NCI-H748 treated with DMSO at 0.1 percent for 48 hours (cell line): ENCODE measurements at places on chromosomes 1 and 21.

DNA sequence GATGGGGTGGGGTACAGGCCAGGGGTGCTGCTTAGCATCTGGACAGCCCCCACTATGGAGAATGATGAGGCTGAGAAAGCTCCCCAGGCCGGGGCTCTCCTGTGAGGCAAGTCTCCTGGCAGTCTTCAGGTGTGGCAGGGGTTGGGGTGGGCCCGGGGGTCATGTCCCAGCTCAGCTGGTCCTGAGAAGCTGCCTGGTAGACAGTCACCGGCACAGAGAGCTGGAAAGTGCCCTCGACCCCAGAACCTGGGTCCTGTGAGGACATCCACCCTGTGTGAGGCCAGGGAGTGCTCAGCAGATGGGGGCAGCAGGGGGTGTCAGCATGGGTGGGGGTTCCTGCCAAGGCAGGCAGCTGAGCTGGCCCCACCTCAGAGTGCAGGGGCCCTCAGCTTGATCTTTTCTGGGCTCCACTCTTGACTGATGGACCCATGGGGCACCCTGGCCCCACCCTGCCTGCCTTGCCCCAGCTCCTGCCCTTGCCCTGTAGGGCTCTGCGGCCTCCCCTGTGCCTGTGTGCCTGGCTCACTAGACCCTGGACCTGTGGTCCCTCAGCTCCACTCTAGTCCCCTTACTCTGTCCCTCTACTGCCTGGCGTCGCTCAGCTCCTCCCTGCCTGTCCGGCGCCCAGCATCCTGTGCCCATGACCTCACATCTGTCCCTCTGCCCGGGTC, 5.8 kb downstream of the IBA57 start:
- no peak for DNase-seq

GRCh38 chr1:157734321-157734720, 33.8 kb upstream of the FCRL3 start:
- DNase-seq: no peak

DNA sequence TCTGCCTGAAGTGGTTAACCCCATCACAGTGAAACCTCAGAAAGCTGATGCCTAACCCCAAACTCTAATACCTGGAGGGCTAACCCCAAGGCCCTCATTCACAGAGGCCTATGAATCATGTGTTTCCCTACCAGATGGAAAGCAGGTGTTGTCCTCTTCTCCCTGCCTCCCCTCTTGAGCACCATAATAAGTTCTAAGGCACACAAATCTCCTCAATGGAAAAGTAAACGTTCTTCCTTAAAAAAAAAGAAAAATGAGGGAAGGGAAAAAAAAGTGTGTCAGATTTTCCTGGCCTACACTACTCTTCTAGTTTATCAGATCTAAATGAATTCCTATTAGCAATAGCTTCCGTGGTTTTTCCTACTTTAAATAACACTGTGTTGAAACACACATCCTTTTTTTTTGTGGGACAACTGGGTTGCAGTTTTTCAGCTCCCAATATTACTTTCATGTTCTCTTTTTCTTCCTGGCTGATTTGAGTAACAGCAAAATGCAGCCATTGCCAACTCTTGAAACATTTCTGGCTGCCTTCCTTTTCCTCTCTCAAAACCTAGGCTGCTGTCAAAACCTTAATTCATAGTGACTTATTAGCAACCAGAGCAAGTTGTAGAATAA, 43.2 kb downstream of the SLC44A3 start:
- DNase-seq: no peak

DNA sequence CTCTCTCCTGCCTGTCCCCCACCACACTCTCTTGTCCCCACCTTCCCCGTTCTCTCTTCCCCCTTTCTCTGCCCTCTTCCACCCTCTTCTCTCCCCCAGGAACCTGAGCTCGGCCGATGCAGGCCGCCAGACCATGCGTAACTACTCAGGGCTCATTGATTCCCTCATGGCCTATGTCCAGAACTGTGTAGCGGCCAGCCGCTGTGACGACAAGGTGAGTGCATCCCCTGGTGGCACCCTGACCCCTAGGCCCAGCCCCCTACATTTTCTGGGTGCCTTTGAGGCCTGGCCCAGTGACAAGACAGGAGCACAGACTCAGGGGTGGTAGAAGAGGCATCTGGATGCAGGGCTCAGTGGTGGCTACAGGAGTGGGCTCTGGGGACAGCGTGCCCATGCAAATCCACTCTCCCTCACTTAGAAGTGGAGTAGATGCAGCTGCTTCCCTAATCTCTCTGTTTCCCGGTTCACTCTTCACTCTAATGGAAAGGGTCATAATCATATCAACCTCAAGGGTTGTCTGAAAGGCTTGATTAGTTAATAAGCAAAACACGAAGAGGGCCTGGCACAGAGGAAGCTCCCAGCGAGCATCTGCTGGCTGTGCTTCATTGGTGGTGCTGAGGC, 37.0 kb downstream of the PKP1 start:
- no peak for DNase-seq

- DNase-seq: no peak
Observed at GRCh38 chr1:243542739-243543415, 287.0 kb downstream of the SDCCAG8 start.

GRCh38 chr1:227809026-227809425, 6.4 kb upstream of the PRSS38 start:
- no peak for DNase-seq

DNA sequence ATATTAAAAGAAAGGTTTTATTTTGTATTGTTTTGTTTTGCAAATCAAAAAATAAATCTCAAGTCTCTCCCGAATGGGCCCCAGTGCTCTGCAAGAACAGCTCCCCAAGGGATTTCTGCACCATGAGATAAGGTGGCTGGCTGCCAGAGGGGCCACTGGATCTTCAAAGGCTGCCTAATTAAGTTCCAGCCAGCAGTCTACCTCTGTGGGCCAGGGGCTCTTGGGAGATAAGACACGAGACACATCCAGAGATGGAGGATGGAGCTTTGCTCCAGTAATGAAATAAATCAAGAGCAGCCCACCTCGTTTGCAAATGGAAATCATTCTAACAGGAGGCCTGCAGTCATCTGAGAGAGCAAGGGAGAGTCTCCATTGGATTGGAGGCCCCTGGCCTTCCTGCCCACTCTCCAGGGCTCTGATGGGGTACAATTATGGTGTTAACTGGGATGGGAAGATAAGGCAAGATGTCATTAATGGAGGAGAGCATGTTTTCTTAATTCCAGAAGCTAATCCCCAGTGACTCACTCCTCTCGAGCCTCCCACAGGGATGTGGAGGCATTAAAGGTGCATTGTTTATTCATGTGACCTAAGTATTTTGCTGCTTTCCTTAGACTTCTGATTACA, 155.2 kb upstream of the KAZN start:
- no peak for DNase-seq

DNA sequence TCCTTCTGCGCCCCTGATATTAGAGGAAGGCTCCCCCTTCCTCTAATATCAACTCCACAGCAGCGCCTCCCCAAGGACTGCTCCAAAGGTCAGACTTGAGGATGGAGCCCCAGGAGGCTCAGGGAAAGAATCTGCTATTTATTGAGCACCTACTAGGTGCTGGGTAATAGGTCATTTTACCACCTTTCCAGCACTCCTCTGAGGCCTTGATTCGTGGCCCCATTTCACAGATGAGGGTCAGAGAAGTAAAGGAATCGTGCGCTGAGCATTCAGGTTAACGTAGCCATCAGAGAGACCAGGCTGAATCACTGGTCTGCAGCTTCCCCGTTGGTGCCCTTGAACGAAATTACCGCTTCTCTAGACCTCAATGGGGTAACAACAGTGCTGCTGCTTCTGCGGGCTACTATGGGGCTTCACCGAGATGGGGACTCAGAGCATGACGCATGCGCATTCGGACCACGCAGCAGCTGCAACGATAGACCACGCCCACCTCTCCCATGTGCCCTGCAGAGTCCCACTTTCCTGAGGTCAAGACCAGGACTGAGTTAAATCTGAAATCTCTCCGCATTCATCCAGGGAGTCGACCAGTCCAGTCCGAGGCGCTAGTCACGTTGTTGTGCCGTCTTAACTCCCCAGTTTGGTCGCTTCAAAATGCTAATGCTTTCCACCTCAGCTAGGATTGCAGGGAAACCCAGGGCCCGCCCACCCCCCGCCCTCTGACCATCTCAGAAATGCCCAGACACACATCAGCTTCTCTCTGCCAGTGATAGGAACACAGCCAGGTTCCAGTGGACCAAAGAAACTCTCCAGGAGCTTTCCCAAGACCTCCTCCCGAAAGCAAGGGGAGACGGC, 12.9 kb downstream of the CAMK2N1 start:
- no peak for DNase-seq

DNA sequence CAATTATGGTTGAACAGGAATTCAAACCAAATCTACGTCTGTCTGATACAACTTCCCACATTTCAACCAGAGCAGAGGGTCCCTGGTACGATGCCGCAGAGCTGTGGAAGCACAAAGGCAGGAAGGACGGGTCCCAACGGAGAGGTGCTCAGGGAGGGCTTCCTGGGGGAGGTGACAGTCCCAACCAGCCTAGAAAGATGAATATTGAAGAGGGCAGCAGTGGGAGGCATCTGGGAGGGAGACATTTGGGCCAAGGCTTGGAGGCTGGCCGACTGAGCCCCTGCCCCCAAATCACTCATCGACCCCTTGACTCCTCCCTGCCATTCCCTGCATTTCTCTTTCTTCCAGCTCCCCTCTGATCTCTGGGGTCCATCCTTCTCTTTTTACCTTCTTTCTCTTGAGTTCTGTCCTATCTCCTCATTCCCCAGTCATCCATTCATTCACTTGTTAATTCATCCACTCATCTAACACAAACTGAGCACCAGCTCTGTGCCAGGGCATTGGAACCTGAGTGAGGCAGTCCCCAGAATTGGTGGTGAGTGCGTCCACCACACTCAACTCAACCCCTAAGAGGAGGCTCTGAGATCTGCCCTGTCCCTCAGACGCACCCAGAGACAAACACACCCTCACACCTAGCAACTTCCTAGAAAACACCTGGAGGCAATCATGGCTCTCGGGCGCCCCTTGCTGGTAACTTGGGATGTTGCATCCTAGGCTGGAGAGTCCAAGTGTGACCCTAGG, 13.2 kb upstream of the CELA3B start:
- DNase-seq: peak; percentile 45

- no peak for DNase-seq
Observed at GRCh38 chr1:106952776-106953175, 103.7 kb upstream of the PRMT6 start.

DNA sequence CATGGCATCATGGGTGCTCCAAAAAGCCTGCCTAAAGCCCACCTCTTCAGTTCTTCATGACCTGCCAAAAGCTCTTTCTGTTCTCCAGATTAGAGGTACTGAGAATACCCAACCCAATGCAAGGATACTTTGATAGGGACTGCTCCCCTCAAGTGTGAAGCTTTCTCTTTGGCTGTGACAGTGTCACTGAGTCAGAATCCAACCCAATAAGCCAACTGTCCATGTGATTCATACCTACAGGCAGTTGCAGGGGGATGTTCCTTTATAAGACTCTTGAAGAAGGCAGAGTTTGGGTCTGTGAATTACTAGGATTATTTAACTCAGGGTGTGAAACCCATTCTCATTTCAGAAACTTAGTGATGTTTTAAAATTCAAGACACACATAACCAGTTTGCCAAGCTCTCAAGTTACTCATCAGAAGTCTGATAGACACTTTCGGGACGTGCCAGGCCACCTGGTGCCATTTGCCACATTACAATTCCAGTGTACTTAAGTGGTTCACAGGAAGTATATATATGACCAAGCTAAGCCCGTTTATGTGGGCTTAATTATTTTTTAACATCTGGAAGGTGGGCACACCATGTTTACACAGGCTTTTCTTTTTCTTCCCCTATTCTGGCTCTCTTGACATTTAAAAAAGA, 265.8 kb downstream of the NFIA start:
- no peak for DNase-seq

DNA sequence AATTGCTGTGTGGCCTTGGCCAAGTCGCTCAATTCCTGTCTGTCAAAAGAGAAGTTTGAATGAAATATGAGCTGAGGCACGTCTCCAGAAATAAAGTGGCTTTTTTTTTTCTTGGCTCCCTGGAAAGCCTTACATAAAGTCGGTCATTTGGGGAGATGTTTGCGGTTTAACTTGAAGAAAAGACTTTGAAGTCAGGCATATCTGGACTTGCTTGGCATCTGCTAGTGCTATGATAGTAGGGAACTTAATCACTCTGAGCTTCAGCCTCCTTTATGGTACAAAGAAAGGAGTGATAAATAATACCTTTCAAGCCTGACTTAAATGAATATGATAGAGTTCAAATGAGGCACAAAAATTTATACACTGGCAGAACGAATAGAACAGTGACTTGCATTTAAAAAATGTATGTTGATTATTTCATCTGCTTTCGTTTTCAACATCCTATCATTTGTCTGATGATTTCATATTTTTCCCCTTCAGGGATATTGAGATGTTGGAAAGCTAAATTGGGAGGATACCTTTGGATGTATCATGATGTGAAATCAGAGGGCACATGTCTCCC, 60.2 kb downstream of the FASLG start:
- DNase-seq: no peak

- no peak for DNase-seq
Observed at GRCh38 chr1:30731109-30731805, 7.9 kb upstream of the MATN1 start.

GRCh38 chr1:46158312-46159281, 16.3 kb upstream of the TSPAN1 start:
- no peak for DNase-seq

- DNase-seq: no peak
Observed at GRCh38 chr1:208409176-208409575, 165.0 kb upstream of the PLXNA2 start.

DNA sequence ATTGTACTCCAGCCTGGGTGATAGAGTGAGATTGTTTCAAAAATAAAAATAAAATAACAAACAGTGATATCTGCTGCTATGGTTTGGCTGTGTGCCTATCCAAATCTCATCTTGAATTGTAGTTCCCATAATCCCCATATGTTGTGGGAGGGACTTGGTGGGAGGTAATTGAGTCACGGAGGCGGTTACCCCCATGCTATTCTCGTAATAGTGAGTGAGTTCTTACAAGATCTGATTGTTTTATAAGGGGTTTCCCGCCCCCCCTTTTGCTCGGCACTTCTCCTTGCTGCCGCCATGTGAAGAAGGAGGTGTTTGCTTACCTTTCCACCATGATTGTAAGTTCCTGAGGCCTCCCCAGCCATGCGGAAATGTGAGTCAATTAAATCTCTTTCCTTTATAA, 47.8 kb downstream of the ACTL8 start:
- DNase-seq: no peak

DNA sequence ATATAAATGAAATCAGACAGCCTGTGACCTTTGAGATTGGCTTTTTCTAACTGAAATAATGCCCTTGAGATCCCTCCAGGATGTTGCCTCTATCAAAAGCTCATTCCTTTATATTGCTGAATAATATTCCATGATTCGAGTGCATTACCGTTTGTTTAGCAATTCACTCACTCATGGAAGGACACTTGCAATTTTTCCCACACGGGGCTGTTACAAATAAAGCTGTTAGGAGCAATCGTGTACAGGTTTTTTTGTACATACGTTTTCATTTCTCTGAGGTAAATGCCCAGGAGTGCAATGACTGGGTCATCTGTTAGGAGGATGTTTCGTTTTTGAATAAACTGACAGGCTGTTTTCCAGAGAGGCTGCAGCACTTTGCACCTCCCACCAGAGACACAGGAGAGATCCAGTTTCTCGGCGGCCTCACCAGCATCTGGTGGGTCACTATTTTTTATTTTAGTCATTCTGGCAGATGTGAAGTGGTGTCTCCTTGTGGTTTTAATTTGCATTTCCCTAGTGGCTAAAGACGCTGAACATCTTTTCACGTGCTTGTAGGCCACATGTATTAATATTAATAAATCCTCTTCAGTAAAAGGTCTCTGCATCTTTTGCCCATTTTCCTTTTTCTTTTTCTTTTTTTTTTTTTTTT, 11.0 kb downstream of the PRDM15 start:
- DNase-seq: no peak
